Hippocampal formation (tissue), 2 donors: ENCODE measurements at places on chromosomes 6 and 20.

DNA sequence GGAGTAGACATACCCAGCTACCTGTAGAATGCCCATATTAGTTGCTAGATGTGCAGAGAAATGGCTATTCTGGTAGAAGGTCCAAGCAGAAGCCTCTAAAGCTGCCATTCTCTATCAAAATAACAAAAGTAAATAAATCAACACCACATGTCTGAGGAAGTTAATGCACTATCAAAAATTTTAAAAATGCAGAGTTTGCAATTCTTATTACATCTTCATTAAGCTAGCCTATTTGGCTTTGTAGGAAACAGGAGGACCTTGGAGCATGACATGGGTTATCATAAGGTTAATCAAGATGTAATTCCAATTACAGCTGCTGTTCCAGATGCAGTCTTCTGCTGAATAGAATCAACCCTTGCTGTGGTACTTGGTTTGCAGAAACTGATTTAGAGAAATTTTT is 188.4 kb downstream of the TBX18 start:
- DNase-seq: no peak

GRCh38 chr20:12573442-12573841 is 435.3 kb upstream of the SPTLC3 start:
- DNase-seq: no peak

DNA sequence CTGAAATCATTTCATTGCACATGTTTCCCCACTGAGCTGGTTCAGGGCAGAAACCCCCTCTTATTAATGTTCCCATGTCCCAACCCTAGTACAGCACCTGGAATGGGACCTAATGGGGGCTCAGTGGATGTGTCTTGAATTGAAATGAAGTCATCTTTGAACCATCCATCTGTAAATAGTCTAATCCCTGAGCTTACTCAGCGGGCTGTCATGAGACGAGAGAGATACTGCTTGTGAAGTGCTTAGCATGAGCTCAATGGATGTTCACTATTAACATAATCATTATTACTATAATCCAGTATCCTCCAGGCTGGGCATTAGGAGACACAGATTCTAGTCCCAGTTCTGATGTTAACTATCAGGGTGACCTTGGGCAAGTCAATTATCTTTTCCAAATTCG is 106.6 kb upstream of the LRFN2 start:
- DNase-seq: no peak

DNA sequence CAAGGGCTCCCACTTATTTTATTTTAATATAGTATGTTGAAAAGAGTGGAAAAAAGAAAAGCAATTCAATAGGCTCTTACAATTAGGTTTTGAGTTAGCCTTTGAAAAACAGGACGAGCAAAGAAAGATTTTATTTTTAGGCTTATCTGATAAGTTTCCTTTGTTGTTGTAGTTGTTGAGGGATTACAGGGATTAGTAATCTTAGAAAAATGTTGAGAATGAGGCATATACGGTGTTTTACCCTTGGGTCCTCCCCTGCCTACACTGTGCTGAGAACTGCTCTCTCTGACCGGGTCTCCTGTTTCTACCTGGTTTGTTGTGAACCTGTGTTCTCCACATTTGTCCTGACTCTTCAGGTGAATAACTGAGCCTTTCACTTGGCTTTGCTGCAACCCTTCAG is 16.7 kb downstream of the TRAPPC3L start:
- DNase-seq: no peak

GRCh38 chr20:53163486-53163885 is 191.3 kb downstream of the TSHZ2 start:
- DNase-seq: no peak

DNA sequence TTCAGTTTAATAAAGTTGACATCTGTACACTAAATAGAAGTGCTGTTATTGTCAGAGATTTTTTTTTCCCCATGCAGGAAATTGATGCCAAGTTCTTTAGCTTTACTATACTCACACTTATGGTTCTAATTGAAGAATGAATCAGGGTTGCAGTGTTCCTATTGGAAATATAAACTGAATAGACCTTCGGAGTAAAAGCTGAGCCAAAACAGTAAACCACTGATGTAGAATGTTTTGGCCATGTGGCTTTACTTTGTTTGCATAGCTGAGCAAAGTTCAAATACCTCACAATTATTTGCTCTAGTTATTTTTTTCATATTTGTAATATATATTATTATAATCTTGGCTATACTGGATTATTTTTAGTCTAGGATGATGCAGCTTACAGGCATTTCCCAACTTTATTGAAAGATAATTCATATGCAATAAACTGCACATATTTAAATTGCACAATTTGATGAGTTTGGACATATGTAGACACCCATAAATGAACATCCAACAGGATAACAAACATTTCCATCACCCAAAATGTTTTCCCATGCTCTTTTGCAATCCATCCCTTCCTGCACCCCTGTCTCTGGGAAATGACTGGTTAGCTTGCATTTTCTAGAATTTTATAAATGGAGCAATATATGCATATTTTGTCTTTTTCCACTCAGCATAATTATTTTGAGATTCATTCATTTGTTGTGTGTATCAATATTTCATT is 105.8 kb upstream of the NOX3 start:
- DNase-seq: no peak
